Mammary microvascular endothelial cell (primary cell): ENCODE measurements at places on chromosomes 13 and 19. TPM values are rescaled to one million over a fixed set of nuclear protein-coding genes. Genes with fewer than 3 reads are reported as not detected.

The MEIOSIN gene
- total RNA-seq: not detected in 2 replicates

The FGF22 gene
- not detected in 2 replicates for total RNA-seq

The SUGT1 gene
- 50.9 and 66.4 TPM in 2 replicates for total RNA-seq

The CABP5 gene
- total RNA-seq: not detected in 2 replicates

The LYPD5 gene
- total RNA-seq: 2.4 and 3.9 TPM in 2 replicates

The LILRA5 gene
- not detected in 2 replicates for total RNA-seq

The FAM32A gene
- 131 and 141 TPM in 2 replicates for total RNA-seq

The NDUFA13 gene
- total RNA-seq: 48.5 and 82.0 TPM in 2 replicates

The EDNRB gene
- total RNA-seq: 7.3 and 9.4 TPM in 2 replicates
